HuH-7.5 (cell line): ENCODE measurements at places on chromosomes 3 and 15.

DNA sequence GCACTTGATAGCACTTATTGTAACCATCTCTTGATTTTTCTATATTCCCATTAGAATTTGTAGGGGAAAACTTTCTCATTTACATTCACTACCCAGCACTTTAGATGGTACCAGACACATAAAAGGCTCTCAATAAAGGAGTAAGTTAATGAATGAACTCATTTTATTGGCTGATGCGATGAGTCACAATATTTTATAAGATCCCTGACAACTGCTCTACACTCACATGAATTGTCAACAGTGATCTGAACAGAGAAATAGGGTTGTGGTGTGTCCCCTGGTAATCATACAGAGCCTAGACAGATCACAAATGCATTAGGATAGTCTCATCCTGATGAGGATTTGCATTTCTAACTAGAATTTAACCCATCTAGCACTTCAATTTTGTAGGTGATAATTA, 567.6 kb upstream of the ARPP21 start:
- DNase-seq, result no peak

GRCh38 chr3:99578339-99578970, 59.9 kb upstream of the COL8A1 start:
- no peak for DNase-seq

DNA sequence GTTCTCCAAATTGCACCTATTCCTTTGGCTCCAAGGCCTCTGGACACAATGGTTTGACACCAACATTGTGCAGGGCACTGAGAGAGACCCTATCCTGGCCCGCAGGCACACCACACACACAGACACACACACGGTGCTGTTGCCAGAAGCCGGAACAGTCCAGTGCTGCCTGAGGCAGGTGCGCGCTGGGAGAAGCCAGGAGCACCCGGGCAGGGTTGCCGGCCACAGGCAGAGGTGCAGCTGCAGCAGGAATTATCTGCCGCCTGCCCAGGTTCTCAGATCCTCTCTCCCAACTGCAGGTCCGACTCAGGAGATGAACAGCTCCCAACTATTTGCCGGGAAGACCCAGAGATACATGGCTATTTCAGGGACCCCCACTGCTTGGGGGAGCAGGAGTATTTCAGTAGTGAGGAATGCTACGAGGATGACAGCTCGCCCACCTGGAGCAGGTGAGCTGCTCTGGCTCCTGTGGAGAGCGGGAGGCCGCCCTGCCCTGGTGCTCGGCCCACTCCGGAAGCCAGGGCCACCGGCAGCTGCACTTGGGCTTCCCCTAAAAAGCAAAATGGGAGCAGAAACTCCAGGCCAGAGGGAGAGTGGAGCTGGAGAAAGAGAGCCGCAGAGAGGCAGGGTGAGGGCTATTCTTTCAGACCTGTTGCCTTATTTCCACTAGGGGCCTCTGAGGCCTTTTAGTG, 42.9 kb downstream of the CHDH start:
- no peak for DNase-seq

DNA sequence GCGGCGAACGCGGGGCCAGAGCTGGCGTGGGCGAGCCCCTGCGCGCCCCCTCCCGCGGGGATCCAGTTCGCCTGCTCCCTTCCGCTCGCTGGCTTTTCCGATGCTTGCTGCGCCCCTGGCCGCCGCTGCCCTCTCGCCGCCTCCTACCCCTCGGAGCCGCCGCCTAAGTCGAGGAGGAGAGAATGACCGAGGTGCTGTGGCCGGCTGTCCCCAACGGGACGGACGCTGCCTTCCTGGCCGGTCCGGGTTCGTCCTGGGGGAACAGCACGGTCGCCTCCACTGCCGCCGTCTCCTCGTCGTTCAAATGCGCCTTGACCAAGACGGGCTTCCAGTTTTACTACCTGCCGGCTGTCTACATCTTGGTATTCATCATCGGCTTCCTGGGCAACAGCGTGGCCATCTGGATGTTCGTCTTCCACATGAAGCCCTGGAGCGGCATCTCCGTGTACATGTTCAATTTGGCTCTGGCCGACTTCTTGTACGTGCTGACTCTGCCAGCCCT, 721 bp downstream of the P2RY1 start:
- no peak for DNase-seq

DNA sequence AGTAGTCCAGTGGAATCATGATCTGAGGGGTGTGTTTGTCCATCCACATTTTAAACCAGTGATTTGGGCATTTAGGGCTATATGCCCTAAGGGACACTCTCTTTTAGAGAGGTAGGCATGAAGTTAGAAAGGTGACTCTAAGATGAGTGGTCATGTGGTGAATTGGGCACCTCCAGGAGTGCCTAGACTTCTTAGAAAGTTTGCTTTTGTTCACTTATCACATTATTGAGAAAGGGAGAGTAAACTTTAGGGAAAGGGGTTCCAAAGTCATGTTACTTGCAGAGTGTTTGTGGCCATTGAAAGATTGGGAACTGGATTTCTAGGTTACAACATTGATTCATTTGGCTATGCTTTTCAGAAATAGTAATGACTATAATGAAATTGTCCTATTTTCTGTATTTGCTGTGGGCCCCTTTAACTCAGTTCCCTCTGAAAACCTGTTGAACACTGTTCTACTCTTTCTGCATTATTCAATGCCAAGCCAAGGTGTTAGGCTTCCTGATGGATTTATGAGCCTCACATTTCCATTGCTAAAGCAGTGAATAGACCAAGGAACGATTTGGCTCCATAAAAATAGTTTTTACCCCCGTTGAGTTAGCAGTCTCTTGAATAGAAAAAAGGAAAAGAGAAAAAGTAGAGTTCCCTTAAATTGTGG, 169.3 kb downstream of the PTPRG start:
- no peak for DNase-seq

DNA sequence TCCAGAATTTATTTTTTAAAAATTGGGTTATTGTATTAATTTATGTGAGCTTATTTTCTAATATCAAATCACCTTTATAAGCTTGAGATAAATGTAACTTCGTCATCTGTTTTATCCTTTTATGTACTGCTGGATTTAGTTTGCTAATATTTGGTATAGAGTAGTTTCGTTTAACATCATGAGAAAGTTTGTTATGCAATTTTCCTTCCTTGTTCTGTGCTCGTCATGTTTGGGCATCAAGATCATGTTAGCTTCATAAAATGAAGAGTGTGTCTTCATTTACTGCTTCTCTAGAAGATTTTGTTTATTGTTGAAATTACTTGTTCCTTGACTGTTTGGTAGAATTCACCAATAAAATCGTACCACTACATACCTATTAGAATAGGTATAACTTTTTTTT, 262.1 kb upstream of the SATB1 start:
- DNase-seq, result no peak

GRCh38 chr3:139132976-139133375, 88.3 kb upstream of the PRR23C start:
- no peak for DNase-seq

DNA sequence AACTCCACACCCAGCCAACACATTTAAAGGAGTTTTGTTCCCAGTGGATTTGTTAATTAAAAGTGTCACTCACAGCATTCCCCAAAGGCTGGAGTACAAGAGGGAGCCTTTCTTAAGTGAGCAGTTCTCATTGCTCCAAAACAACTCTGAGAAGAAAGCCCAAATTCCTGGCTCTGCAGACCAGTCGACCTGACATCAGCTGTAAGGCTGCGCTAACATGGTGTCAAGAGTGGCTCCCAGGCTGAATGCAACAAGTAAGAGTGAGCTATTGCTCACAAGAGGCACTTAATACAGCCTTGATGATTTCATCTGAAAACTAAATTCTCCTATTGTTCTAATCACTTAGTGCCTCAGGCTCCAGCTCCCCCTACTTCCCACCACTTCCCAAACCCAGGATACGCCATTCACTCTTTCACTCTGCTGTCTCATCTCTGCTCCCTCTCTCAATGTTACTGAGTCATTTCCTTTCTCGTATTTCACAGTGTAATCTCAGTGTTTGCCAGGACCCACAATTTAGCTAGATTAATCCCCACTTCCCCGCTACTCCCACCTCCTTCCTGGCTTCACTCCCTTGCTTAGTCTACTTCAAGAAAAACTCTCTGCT, 81.8 kb downstream of the WWTR1 start:
- DNase-seq, result no peak

DNA sequence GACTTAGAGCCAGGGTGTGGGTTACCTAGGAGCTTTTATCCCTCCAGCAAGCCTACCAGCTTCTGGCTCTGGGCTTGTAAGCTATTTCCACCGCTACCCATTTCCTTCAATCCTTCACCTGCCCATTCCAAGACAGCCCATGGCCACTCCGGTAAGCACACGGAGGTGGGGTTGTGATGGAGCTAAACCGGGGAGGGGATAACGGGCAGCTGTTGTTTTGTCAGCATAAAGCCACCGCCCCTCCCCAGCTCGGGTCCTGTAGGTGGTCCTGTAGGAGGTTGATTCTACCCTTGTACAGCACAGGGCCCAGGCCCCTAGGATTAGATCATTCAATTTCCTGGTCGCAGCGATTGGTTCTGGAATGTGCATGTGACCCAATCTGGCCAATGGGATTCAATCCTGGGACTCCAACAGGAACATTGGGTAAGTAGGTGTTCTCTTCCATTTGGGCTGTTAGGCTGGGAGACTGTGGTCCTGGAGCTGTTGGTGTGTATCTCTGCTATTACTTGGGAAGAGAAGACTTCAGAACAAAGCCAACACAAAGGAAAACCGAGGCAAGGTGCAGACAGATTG, 150.6 kb downstream of the RAB11A start:
- no peak for DNase-seq

- DNase-seq, result no peak
These were observed 1.4 kb downstream of the CCR5AS start for GRCh38 chr3:46405301-46406019.
